ENCODE measurements at places on chromosomes 1 and 21.

GRCh38 chr21:44402323-44403105 is 49.1 kb downstream of the TRPM2 start:
- DNase-seq: no peak

- DNase-seq: no peak
These were observed 81.0 kb downstream of the CNIH3 start for GRCh38 chr1:224696891-224697765.

GRCh38 chr1:96865731-96866685 is 144.4 kb downstream of the PTBP2 start:
- DNase-seq: peak; percentile 75

- DNase-seq: no peak
These were observed 151.9 kb downstream of the DMRTA2 start for GRCh38 chr1:50271337-50271736.

DNA sequence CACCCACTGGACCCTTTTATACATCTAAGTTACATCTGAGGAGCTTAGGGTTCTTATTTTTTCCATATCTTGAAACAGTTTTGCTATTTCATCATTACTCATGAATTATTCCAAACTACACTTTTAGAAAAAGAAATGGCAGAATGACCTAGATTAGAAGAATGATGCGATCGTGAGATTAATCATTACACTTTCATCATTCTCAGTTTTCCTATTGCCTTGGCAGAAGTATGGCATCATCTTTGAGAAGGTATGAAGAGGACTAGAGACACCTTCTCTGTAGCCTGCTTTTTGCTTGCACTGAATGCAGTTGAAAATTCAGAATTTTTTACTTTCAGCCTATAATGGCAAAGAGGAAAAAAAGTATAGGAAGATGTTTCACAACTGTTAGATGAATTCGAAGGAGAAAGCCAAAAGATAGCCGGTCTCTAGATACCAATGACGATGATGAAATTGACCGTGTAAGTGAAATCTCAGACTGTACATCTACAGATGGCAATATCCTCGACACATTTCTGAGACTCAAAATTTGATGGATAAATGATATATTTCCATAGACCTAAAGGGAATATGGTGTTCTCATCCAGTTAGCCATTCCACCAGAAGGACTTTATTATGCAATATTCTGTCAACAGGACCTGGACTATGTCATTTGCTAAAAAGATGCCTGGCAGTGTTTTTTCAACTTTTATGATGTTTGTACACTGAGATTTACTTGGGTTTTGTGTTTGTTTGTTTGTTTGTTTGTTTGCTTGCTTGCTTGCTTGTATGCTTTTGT is 191.8 kb downstream of the TOMM20 start:
- DNase-seq: no peak

DNA sequence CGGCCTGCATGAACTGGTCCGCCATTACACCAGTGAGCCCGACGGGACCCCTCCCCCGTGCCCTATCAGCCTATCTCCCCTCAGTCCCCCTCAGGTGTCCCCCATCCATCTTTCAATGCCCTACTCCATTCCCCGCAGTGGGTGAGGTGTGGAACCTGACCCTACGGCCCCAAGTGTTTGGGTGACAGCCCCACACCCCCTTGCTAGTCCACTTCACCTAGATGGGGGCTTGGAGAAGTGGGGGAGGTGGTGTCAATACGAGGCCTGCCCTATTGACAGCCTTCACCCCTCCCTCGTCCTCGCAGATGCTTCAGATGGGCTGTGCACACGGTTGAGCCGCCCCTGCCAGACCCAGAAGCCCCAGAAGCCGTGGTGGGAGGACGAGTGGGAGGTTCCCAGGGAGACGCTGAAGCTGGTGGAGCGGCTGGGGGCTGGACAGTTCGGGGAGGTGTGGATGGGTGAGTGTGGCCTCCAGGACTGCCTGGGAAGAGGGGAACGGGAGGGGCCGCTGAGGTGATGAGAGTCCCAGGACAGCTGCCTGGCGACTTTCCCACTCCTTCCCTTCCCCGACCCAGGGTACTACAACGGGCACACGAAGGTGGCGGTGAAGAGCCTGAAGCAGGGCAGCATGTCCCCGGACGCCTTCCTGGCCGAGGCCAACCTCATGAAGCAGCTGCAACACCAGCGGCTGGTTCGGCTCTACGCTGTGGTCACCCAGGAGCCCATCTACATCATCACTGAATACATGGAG is 15.7 kb upstream of the HDAC1 start:
- no peak for DNase-seq

DNA sequence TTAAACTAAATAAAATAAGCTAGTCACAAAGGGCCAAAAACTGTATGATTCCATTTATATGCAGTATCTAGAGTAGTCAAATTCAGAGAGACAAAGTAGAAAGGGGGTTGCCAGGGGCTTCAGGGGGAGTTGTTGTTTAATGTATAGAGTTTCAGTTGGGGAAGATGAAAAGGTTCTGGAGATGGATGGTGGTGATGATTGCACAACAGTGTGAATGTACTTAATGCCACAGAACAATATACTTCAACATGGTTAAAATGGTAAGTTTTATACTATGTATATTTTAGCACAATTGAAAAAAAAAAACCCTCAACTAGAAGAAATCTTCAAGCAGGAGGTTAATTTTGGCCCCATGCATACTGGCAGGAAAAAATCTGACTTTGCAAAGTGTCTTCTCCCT is 24.3 kb downstream of the VAV3 start:
- no peak for DNase-seq

DNA sequence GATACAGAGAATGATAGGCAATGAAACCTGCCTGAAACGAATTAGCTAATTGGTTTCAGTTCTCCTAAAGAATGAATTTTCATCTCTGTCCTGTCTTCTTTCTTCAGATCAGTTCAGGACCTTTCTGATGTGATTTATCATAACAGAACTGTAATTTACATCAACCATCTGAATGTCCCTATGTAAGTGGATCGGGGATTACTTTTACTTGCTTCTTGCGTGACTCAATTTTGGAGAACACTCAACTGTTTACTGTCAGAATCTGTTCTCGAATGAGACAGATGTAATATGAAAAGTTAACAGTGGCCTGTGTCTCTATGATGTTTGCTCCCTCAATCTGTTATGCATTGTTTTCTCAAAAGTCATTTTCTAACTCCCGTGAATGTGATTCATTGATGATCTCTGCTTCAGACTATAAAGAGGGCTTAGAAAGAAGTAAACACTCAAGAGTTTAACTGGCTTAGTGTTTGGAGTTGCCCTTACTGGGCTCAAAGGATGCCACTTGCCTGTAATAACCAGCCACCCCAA is 111.0 kb downstream of the GABPA start:
- no peak for DNase-seq

GRCh38 chr21:41739011-41739410 is 27.8 kb downstream of the RIPK4 start:
- DNase-seq: no peak

DNA sequence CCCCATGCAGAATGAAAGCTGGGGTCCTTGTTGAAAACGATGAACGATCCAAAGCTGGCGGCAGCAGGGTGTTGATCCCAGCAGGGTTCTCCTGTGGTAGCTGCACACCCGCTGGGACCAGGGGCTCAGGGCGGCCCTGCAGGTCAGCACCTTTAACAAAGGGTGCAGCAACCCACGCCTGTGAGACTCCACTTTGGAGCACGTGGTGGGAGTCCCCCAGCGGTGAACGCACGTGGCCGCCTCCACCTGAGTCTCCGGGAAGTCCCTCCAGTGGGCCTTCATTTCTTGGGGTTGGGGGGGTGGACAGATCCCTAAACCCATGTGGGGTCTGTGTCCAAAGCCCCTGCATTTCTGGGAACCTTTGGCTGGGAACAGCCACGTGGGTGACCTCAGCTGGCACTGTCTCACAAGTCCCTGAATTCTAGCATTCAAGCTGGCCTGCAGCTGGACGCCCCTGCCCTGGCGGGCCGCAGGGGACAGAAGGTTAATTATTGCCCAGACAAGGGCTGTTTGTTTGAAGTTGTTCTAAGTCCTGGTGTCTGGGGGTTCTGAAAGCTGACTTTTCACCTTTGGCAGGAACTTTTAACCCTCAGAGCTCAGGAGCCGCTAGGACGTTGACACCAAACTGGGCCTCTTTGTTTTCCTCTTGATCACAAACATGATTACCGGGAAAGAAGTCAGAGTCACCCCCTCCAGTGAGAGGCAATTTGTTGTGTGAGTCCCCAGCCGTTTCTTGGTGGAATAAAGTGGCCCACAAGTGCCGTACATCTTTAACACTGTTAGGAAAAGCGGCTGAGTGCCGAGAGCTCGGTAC is 64.5 kb downstream of the COL18A1 start:
- no peak for DNase-seq

GRCh38 chr21:42154237-42155044 is 64.5 kb upstream of the ABCG1 start:
- no peak for DNase-seq

GRCh38 chr1:184258525-184258924 is 128.3 kb upstream of the C1orf21 start:
- DNase-seq: no peak

DNA sequence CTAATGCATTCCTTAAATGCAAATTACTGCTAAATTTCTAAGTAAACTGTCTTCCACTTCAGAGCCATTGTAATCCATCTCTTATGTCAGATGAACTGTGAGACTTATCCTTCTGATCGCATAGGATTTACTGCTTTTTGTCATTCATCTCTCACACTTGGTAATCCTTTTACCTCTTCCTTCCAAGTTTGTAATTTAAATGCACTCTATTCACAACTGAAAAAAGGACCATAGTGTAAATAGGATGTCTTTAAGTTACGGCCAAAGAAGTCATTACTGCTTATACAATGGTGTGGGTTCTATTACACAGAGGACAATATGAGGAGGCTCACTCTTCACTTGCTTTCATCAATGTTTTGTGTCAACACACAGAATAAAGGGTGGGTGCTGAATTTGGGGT is 393.3 kb downstream of the PTBP2 start:
- DNase-seq: no peak

DNA sequence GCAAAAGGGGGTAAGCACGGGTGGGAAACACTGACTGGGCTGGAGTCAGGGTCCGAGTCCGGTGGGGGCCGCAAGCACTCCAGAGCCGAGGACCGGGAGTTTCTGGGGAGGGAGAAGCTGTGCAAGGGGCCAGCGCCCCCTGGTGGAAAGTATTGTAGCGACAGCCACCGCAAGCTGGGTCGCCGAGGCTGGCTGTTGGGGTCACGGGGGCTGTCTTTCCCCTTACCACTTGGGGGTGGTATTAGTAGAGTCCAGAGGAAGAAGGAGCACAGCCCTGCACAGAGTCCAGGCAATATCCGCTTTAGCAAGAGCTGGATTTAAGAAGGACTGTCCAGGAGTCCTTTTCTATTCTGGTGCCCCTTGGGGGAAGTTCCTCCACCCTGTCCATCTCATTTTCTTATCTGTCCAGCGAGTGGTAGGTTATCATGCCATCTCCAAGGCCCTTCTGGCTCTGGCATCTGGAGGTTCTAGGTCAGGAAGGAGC is 17.9 kb upstream of the ETV3 start:
- peak; percentile 70 for DNase-seq
